ENCODE measurements at places on chromosomes 6 and 20.

GRCh38 chr20:5061213-5061612, 58.5 kb downstream of the PCNA start:
- DNase-seq = no peak

GRCh38 chr6:137166247-137167098, 7.0 kb downstream of the IL22RA2 start:
- DNase-seq = no peak

GRCh38 chr6:17971128-17972073, 16.0 kb downstream of the KIF13A start:
- DNase-seq = no peak

GRCh38 chr6:167990016-167990945, 7.2 kb upstream of the KIF25 start:
- DNase-seq = no peak

DNA sequence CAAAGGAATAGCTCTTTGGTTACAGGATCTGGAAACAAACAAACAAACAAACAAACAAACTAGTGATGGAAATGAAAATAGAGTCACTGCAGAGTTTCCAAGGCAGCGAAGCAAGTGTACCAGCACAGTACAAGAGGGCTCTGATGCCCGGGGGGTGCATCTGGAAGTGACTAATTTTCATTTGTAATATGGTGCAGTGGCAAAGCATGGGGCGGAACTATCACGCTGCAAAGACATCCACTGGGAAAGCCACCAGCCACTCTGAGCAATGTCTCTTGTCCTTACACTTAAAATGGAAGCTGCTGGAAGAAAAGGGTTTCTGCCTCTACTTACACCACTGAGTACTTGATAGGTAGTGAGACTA, 44.4 kb upstream of the NEDD9 start:
- DNase-seq = no peak

GRCh38 chr6:41182069-41183034, 18.6 kb downstream of the TREML2 start:
- DNase-seq = no peak

DNA sequence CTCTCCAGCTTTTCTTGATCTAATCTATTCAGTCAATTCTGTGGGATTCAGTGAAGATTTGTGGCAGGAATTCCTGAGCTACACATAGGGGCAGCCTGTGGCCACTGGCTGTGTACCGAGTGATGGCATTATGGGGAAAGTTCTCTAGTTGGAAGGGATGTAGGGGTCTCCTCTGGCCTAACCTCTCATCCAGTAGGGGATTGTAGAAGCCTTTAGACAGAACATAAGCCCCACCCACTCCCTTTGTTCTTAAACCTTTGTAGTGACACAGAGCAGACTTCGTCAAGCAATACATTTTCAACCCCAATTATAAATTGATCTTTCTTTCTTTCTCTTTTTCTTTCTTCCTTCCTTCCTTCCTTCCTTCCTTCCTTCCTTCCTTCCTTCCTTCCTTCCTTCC, 188.9 kb downstream of the QKI start:
- DNase-seq = no peak

DNA sequence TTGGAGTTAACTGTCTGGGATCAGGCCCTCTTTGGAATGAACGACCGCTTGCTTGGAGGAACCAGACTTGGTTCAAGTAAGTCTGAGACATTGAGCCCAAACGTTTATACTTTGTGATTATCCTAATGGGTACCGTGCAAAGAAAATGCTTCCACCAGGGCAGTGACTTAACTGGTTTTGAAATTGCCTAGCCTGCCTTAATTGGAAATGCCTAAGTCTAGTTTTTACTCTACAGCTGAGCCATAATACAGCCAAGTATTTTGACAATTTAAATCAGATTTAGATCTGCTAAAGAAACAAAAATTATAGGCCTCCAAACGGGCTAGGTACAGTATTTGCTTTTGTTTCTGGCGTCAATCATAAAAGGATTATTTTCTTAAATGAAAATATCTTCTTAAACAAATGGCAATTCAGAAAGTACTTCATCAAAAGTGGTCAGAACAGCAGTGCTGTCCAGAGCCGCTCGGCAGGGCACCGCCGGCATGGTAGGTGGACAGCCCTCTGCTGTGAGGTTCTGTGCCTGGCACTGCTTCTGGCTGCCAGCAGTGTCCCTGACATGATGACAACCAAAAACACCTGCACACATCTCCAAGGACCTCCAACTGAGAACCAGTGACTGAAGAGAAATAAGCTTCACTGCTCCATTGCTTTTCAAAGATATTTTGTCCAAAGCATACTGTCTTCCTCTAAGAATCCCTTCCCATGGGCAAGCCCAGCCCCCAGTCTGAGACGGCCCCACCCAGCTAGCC, 55.6 kb downstream of the EZR start:
- DNase-seq = no peak

DNA sequence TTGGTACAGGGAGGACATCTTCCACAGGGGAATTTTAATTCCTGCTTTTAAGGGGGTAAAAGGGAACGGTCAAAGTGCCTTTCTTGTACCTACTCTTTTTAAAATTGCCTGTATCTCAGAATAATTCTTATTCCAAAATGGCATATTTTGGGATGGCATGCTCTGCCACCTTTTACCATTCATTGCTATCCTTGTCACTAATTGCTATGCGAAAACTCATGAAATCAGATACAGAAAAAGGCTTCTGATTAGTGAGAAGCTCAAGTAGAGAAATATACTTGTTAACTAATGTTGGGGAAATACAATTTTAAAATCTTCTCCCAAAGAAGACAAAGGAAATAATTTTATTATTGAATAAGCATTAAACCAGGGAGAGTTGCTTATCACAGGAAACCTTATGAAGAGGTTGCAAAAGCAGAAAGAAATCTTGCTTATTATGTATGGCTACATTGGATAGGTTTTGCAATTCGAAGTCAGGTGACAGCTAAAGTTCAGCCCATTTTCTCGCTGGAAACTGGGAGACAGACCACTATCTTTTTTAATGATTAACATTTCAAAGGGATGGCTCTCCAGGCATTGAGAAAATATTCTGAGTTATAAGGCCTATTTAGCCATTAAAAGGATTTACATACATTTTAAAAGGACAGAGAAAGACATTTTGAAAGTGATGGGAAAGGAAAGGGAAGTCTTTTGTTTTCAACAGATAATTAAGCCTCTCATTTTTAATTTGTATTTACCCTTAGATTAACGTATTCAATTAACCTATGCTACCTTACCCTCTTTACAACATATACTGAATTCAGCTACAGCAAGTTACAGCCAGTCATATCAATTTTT, 110.3 kb upstream of the PRSS16 start:
- DNase-seq = no peak

GRCh38 chr20:59580146-59580946, 24.0 kb upstream of the PHACTR3 start:
- no peak for DNase-seq

DNA sequence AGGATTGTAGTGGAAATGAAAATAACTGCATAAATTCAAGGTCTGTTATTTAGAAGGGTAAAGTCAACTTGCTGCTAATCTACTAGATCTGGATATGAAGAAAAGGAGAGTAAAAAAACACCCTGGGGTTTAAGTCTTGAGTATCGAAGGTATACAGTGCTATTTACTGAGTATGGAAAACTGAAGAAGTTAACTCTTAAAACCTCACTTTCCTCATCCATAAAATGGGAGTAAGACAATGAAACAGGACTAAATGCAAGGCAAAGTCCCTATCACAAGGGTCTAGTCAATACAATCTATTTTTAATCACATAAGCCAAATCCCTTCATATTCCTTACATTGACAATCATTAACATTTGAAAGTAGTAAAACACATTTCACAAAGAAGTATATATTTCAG, 2.2 kb downstream of the FBXO5 start:
- DNase-seq = no peak

DNA sequence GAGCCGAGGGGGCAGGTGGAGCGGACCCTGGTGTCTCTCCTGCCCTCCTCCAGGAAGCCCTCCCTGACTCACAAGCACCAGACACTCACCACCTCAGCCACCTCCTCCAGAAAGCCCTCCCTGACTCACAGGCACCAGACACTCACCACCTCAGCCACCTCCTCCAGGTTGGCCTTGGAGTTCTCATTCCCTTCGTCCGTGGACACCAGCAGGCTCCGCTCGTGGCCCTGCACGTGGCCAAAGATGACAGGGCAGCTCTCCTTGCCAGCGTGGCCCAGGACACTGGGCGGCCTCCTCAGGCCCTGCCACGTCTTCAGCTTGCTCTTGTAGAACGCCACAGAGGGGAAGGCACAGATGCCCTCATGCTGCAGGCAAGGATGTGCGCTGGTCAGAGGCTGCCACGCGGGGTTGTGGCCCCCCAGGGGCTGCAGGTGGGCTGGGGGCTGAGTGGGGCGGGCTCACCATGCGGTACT, 6.4 kb downstream of the FNDC11 start:
- DNase-seq = no peak

- DNase-seq = no peak
Measured at GRCh38 chr6:25012657-25013056, 76.9 kb upstream of the RIPOR2 start.

DNA sequence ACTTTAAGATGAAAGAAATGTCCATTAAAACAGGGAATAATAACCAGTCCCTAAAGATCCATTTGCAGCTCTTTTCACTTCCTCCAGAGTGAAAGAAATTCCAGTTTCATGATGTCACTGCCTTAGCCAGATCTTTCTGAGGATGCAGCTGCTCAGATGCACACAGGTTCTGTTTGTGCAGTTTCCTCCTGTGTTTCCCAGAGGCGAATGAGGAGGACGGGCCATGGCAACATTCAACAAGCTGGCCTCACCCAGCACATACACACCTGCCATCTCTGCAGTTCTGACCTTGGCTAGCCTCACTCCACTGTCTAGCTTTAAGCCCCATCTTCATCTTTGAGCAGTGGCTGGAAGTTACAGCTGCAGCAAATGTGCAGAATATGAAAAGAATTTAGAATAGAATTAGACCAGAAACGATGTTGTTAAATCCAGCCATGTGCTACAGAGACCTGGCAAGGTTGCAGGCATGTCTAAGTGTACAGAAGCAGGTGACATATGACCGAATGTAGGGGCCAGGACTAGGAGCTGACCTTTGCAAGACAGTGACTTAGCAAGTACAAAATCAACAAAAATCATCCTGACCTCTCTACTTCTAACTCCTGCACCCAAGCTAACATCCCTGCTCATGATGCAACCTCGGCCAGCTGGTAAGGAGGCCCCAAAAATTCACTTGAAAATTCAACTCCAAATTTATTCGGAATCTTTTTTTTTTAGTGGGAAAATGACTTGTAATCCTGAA, 35.0 kb downstream of the FAM50B start:
- no peak for DNase-seq

- DNase-seq = no peak
Measured at GRCh38 chr20:61846741-61847419, 218.8 kb downstream of the TAF4 start.

DNA sequence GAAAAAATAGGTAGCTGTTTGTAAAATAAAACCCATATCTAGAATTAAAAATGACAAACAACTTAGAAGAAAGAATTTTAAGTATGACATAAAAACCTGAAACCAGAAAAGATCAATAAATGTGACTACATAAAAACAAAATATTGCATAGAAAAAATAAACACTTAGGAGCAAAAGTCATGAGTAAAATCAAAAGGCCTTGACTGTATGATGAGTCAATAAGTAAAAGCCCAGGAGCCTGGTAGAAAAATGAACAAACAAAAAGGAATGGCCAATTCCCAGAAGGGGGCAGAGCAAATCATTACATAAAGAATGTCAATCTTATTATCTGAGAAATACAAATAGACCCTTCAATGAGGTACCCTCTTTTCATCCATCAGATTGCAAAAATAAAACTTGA, 20.7 kb upstream of the ENPP1 start:
- no peak for DNase-seq

- DNase-seq = no peak
Measured at GRCh38 chr20:22533823-22534751, 50.3 kb downstream of the FOXA2 start.

- DNase-seq = no peak
Measured at GRCh38 chr20:60020251-60020650, 62.0 kb downstream of the CDH26 start.

DNA sequence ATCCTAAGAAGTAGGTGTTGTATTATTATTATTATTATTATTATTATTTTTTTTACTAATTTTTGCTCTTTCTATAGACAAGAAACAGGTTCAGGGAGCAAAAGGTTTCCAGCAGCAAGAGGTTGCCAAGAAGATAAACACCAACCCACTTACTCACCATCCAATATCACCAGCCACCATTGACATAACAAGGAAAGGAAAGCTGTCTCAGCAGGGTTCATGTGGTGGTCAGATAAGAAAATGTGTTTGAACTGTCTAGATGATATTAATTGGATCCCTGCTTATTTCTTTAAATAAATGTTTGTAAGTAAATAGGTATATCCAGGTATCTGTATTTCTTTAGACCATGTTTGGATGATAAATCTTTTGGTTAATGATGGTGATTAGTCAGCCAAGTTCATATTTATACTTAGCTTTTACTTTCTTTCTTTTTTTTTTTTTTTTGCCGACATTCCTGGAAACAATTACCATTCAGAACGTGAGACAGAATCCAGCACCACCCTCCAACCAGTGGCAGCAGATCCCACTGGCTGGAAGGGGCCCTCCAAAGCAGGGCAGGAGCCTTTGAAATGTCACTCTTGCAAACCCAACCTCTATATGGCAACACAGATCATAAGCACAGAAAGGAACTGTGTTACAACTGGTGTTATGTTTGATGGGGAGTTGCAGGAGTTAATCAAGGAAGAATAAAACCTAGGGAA, 139.2 kb upstream of the ECI2 start:
- no peak for DNase-seq

DNA sequence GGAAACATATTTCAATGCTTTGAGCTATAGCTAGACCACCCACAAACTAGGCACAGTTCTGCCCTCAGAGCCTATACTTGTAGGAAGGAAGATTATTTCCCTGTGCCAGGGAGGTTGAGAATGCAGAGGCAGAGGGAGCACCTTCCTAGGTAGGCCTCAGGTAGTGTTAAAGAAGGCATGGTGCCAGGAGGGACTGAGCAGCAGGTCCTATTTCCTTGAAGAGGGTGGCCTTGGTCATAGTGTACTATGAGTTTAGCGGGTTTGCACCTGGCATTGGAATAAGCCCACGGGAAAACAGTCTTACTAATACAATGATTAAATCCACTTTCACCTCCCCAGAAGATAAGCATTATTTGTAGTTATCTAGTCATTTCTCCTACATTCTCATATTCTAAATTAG, 375.4 kb downstream of the CDKAL1 start:
- DNase-seq = no peak

DNA sequence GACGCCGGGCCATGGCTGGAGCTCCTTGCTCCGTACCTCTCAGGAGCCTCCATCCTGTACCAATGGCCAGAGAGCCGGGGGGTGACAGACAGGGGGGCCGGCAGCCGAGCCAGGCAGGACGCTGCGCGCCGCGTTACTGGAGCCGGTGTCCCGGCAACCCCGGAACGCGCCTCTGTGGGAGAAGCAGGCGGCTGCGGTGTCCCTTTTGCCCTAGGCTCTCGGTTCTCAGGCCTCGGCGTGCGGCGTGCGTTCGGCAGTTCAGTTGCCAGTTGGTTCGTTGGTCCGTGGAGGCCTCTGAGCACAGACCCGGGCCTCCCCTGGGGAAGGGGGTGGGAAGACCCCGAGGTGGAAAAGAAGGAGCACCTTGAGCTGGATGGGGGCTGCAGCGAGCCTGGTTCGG, at the start of gene SPATS1:
Gene SPATS1, plus strand, starts transcription at position 162 of the 400 bp plus-strand sequence. CDS start 446 bp downstream, outside the sequence.
- DNase-seq = no peak

GRCh38 chr20:25274481-25274880, 26.6 kb downstream of the PYGB start:
- DNase-seq = no peak

- DNase-seq = no peak
Measured at GRCh38 chr6:117338567-117338966, 73.2 kb downstream of the VGLL2 start.

Data from T-helper 1 cell (primary cell).